ENCODE measurements at places on chromosomes 2 and 18.

DNA sequence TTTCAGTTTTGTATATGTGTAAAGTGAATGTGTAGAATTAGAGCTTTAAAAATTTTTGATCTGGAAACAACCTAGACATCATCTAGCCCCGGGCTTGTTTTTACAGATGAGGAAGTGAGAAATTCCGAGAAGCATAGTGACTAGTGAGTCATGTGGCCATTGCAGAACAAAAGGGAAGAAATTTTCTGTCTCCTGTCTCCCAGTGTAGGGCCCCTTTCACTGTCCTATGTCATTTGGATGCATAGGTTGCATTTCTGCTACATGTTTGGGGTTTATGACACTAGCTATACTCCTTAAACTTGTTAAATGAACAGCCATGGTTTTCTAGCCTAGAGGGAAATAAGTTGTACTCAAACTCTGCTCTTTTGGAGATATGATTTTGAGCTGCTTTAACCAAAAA, 84.6 kb downstream of the PLCL1 start:
- no peak for DNase-seq

DNA sequence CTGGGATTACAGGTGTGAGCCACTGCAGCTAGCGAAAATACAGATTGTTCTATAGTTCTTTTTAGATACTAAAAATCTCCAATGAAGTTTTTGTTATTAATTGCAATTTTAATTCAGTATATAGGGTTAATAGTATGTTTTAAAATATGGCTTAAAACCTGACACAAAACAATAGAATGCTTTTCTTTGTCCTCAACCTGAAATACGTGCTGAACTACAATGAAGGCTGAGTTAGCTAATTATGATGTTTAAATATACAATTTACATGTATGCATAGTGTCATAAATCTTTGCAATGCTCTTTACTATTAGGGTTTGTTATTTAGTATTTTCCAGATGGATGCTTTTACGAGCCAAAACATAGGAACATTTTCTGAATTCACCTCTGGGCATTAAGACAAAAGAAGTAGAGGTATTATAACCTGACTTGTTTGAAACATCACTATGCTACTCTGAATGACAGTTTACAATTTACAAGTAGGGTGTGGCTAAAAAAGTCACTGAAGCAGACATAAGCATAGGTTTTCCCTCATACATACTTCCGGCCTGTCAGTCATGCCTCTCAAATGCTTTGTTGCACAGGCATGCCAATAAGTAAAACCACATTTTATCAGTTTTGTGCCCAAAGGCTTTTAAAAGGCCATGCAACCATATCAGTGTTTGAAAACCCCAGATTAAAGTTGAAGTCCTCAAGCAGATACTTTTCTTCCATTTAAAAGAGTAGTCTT, 168.3 kb downstream of the OTX1 start:
- DNase-seq, result no peak

GRCh38 chr2:215437614-215438013, 1.7 kb upstream of the FN1 start:
- no peak for DNase-seq

DNA sequence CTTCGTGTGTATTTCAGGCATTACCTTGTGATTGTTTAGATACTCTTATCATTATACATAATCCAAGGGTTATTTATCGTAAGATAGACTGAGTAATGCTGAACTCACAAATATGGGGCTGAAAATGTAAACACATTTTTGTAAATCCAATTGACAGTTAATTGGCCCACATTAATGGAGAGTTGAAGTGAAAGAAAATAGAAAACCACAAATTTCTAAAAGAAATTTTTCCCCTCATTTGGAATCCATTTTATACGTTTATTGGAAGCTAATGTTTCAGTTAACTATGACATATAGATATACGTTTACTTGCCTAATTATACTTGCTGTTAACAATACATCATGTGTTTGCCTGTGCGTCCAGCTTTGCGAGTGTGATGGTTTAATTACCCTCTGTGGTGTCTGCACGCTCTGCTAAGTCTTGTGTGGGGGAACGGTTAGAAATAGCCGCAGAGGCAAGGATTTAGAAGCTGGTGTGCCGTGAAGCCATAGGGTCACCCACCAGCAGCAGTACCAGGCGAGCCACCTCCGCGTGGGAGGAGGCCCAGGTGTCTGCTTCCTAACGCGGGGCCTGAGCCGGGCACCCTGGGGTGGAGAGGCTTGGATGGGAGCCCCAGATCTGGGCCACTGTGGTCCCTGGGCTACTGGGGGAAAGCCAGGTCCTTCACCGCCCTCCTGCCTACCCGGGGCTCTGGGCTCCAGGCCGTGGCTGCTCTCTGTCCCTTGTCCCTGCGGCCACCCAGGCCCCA, 38.0 kb downstream of the TSHZ1 start:
- DNase-seq, result no peak

GRCh38 chr2:54609647-54610046, 113.8 kb upstream of the EML6 start:
- DNase-seq, result no peak

GRCh38 chr2:137672989-137673552, 291.2 kb upstream of the HNMT start:
- DNase-seq, result no peak

- DNase-seq, result no peak
Measured at GRCh38 chr18:62550746-62551145, 27.9 kb downstream of the ZCCHC2 start.

GRCh38 chr2:45844796-45845457, 193.5 kb downstream of the PRKCE start:
- DNase-seq, result no peak

- no peak for DNase-seq
Measured at GRCh38 chr2:159028776-159029175, 60.3 kb downstream of the TANC1 start.

DNA sequence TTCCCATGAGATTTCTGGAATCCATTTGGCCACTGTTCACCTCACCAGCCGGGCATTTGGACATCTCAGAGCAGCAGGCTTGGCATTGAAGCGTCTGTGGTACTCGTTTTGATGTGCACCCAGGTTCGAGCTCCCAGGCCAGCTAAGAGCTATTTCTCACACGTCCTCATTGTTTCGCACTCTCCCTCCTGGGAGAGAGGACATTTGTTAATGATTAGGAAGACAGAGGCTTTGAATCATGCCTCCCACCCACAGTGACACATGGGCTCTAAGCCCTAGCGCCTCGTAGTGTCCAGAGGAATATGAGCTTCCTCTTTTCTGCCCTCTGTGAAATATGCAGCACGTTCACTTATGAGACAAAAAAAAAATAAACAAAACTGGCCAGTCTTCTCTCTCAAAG, 361.8 kb downstream of the RND3 start:
- no peak for DNase-seq

DNA sequence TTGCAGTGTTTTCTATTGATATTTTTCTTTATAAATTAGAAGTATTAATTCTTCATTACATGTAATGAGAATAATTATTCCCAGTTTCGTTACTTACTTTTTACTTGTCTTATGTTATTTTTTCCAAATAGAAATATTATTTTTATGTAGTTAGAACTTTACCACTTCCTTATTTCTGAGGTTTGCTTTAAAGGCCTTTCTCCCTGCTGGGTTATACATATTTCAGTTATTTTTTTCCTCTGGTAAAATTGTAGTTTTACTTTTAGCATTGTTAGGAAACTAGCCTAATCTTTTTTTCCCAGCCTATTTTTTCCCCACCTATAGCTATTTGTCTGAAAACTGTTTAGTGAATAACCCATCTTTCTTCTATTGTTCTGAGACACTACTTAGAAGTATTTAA, 17.1 kb downstream of the RNF144A start:
- no peak for DNase-seq
